ENCODE measurements at places on chromosomes 2 and 18.

- DNase-seq: no peak
Observed at GRCh38 chr2:79627237-79627636, 114.4 kb downstream of the CTNNA2 start.

DNA sequence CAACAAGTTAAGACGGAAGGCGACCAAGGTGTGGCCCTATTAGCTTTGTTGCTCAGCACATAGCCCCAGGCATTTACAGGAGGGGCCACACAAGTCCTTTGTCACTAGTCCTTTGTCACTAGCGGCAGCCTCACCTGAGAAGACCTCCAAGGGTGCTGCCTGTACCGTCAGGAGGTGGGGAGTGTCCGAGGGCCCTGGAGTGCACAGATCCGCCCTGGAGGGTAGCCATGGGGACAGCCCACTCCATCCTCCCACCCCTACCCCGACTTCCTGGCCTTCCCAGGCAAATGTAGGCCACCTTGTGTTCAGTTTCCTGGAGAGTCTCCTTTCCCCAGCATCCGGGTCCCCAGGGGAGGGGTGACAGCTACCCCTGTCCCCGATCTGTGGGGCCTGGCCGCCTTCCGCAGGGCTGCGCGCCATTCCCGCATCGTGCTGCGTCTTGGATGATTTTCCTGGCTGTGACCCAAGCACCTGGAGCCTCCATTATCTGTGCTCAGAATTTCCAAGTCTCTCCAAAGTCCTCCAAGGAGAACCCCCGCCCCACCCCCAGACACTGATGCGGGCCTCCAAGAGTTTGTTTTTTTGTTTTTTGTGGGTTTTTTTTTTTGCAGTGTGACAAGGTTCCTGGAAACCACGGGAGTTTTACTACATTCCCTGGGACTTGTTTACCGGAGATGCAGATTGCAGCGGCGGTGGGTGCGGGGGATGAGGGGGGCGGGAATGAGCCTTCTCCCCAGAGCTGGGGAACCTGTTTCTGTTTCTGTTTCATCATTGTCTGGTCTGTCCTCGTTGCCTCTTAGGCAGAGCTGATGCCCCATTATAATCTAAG, 28.6 kb downstream of the TEX44 start:
- no peak for DNase-seq

DNA sequence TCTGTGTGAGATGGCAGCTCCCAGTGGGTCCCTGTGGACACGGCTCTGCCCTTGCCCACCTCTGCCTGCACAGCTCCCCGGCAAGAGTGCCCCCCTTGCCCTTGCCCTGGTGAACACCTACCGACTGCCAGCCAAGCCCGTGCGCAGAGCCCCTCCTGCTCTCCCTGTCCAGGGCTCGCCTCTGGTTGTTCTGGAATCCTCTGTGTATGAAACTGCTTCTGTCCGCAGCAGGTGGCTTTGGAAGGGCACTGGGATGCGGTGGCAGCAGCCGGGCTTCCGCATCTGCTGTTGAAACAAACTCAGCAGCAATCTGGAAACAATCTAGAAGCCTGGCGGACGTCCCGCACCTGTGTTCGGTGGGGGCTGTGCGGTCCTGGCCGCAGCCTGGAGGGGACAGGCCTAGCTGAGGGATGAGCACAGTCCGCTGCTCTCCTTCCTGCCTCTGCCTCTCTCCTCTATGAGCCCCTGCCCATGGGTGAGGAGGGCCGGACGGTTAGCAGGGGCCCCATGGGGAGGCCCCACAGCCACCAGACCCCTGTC, 34.0 kb upstream of the KLF11 start:
- DNase-seq: no peak

DNA sequence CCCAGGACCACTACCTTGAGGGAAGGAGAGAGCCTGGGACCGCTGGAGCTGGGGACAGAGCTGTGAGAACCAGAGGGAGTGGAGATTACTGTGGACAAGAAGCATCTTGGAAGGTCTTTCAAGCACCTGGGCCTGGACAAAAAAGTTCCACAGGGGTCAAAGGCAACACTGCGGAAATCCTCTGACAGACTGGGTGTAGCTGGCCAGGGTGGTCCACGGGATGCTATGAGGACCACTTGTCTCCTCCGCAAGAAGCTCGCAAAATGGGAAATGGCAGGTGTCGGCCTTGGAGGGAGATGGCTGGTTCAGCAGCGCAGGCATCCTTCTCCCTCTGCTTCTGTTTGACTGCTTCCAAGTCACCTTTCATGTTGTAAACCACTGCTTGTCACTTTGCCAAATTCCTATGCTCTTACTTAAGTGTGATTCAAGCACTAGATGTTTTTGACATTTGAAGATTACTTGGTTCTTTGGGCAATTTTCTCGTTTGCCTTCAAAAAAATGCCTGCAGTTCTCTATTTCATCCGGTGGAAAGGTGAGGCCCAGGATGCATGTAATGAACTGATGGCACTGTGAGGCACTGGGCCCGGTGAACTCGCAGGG, 27.7 kb downstream of the KLHL29 start:
- no peak for DNase-seq

- DNase-seq: no peak
Observed at GRCh38 chr2:178225006-178225805, 30.9 kb downstream of the OSBPL6 start.

GRCh38 chr18:7322817-7323485, 92.1 kb downstream of the LRRC30 start:
- DNase-seq: no peak

- no peak for DNase-seq
Observed at GRCh38 chr2:225670111-225670974, 270.8 kb downstream of the NYAP2 start.

DNA sequence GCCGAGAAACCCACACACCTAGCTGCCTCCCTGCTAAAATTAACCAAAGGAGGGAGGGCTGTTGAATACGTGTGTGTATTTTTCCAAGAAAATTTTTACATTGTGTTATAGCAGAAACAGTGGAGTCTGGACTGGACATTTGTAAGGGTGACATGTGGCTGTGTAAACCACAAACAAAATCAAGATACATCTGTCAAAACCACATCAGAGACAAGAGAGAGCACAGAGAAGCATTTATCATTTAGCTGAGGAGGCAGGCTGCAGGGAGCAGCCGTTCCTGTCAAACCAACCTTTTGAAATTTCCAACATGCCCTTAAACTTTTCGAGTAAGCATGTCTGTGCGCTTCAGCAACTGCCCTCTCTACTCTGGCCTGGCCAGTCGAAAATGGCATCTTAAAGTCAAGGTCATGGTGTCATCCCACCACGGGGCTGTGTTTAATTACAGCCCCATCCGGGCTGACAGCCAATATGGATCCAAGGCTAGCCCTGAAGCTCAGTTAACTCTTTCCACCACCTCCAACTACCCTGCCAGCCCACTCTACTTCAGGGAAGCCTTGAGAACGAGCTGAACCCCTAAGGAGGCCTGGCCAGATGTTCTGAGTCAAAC, 8.4 kb downstream of the BCL11A start:
- DNase-seq: no peak

DNA sequence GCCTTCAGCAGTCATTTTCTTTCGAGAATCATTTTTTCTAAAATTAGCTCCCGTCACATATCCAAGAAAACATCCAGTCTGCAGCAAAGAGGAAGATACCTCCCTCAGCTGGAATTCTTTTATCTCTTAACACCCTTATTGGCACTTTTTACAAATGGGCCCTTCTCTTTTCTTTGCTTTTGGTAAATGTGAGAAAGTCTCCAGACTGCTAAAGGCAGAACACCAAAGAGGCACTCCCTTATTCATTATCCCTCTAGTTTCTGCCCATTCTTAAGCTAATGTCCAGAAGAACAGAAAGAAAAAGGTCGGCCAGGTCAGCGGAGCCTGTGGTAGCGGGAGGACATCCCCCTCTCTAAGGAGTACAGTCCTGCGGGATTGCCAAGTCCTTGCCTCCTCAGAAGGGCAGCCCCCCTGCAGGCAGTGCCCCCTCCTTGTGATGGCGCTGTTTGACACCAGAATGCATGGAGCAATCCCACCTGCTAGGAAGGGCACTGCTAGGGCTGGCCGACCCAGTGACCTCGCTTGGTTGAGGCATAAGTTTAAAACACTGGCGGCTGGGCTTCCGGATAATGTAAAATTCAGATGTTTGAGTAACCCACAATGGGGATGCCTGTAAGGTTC, 34.0 kb downstream of the ST6GAL2 start:
- DNase-seq: no peak

GRCh38 chr2:2706306-2706705, 375.2 kb upstream of the MYT1L start:
- no peak for DNase-seq

DNA sequence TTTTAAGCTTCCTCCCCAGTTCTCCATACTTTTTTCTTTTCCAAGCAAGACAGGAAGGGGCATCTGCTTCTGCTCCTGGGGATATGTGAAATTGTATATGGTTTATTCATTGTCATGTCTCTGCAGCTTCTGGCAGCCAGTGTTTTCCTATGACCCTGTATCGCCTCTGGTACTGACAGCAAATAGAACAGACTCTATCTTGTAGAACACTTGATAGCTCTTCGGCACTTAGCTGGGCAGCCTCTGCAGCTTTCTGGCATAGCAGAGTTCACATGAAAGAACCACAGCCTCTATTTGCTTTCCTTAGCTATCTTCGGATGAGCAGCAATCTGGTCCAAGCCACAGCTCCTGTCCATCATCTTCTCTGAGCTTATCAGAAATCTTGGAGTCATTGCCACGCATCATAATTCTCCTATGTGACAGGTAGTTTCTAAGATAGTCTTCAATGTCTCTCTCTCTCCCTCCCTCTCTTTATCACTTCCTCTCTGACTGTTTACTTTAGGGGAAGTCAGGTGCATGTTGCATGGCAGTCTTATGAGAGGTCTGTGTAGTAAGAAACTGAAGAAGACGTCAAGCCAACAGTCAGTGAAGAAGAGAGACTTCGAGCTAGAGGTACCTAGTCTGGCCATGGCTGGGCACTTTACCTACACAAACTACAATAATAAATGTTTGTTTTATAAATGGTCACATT, 627.7 kb upstream of the CDH2 start:
- DNase-seq: no peak

GRCh38 chr2:16817305-16818202, 151.9 kb upstream of the CYRIA start:
- no peak for DNase-seq

GRCh38 chr2:221399183-221399582, 172.9 kb downstream of the EPHA4 start:
- DNase-seq: no peak

- no peak for DNase-seq
Observed at GRCh38 chr2:134764164-134764563, 45.4 kb upstream of the TMEM163 start.

DNA sequence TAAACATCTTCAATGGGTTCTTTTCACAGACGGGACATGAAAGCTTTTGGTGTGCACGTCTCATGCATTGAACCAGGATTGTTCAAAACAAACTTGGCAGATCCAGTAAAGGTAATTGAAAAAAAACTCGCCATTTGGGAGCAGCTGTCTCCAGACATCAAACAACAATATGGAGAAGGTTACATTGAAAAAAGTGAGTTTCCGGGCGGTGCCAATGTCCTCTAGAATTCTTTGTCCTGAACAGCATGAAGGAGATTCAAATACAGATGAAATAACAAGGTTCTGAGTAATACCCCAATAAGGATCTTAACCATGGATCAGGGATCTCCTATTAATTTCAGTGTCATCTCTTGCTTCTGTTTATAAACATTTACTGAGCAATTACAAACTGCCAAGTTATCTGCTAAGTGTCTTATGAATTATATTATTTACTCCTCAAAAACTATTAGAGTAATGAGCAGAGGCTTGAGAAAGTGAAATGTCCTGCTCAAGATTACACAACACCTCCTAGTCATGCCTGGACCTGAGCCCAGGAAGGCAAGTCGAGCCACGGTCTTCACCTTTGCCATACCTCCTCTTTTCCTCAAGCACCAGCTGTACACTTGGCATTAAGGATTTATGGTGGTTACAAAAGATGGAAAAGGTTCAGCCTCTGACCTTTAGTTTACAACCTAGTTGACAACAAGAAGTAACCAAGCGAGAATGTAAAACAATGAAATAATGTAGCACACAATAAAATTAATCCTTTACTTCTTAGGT, 22.6 kb downstream of the DHRS9 start:
- DNase-seq: no peak

DNA sequence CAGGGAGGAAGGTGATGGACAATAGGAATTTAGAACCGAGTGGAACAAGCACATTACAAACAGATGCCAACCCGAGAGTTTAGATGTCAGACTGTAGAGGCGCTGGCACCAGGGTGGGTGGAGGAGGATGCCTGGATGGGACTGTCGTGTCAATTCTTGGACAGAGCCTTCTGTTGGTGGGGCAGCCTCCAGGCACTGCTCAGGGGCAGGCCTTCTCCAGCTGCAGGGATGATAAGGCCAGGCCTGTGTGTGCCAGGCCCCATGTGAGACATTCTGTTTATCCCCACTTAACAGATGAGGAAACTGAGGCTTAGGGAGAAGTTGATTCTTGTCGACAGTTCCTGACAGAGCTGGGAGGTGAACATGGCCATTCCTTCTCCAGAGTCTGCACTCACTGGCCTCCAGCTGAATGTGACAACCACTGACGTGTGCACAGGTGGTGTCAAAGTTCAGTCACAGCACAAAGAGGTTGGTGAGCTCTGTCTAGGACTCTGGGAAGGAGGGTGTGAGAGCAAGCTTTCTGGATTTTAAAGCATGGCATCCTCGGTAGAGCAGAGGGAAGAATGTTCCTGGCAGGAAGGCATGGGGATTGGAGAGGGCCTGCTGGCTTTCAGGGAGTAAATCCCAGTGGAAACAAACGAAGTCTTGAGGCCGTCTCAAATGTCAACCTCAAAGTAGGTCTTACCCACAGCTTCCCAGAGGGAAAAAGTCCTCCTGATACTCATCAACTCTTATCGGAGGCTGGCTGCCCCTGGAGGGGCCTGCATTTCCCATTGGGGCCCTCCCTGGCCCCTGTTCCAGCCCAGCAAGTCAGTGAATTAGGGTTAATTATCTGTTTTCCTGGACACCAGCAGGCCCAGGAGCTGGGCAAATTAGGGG, 52.4 kb downstream of the GLI2 start:
- DNase-seq: no peak

DNA sequence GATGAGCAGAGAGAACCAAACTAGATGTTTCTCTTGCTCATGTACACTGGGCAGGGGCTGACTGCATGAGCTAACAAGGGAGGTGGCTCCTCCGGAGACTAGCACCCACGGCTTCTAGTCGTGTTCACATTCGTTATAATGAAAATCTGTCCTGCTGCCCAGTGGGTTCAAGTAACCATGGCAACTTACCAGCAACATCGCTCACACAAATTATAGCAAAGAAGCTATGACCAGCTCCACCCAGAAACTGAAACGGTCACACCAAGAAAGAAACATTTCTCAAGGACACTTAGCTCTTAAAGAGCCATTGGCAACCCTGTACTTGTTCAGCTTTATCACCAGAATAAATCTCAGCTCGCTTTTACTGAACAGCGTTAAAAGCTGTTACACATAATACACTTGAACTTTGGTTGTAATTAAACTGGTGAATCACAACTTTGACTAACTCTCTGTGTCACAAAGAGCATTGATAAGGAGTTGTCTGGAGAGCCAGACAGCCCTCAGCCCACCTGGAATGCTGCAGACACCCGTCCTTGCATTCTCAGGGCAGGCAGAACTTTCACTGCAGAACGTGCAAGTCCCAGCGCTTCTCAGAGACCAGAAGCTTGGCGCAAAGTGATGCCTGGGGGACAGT, 141.2 kb downstream of the PID1 start:
- DNase-seq: no peak

Data from DND-41 (cell line).